CD8-positive, alpha-beta T cell (primary cell): ENCODE measurements at places on chromosomes 12 and 14.
A peak's percentile ranks its signal among the peaks of the same experiment; 100 is the strongest.

GRCh38 chr12:70176290-70176689 lies 66.9 kb upstream of the CNOT2 start:
- no peak for DNase-seq

DNA sequence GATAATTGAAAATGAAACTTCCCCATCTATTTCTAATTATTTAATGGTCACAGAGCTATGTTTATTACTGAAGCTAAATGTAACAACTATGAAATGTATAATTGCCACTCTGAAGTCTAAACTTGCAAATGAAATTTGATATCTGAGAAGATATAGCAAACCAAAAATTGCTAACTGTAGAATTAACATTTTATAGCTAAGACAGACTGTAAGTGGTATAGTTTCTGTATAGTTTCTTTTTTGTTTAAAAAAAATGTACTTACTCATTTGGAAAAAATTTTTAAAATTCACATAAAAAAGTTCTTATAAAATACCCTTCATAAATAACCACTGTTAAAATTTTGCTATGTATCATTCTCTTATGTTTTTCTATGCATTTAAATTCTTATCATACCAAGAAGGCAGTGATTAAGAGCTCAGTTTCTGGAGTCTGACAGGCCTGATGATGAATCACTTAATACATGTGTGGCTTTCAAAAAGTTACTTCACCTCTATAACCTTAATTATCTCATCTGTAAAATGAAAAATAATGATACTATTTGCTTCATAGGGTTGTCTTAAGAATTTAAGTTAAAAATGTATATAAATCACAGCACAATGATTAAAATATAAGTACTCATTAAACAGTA lies 214.7 kb upstream of the GARIN2 start:
- no peak for DNase-seq

GRCh38 chr14:99431986-99432385 lies 48.7 kb downstream of the SETD3 start:
- DNase-seq, result no peak

DNA sequence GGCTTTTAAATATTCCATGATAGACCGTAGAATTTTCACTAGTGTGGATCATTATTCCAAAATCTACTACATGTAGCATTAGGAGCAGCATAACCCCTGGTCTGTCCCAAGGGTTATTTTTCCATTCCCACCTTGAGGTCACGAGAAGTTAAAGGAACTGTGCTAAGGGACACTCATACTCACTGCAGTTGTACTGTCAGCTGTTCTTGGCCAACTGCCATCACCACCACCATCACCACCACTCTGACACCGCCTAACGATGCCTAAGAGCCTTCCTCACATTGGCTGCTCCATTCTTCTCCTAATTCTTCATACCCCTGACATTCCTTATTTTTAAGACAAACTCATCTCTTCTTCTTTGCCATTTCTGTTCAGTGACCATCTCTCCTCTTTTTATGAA lies 13.4 kb upstream of the PTGDR start:
- DNase-seq, result no peak

DNA sequence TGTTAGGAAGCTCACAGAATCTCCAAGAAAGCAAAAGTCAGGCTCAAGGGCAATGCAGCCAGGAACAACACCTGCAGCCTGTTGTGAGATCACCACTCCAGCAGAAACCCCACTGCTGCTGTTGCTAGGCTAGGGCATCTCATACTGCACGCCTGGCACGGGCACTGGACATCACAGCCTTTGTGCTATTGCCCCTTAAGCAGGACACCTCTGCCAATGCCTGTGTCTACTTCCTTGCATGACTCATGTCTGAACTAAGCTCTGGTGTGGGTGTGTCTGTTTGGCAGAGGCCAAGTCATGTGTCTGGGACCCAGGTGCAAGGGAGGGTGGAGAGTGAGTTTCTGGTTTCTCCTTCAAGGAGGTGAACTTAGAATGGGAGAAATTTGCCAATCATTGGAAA lies 10.0 kb upstream of the DDX47 start:
- DNase-seq, result peak; percentile 29

- DNase-seq, result no peak
Measured at GRCh38 chr14:56580221-56580711, 668 bp downstream of the TMEM260 start.

- DNase-seq, result no peak
Measured at GRCh38 chr12:98727196-98727595, 82.1 kb downstream of the APAF1 start.

GRCh38 chr14:58752289-58752688 lies 114.5 kb downstream of the DACT1 start:
- no peak for DNase-seq

DNA sequence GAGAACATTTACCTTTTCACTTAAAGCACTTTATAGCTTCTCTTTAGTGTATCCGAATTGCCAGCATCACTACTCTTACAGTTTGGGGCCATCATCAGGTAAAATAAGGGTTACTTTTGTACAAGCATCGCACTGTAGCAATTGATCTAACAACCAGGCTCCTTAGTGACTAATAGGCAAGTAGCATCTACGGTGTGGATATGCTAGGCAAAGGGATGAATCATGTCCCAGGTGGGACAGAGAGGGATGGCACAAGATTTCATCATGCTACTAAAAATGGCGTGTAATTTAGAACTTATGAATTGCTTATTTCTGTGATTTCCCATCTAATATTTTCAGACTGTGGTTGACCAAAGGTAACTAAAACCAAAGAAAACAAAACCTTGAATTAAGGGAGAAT lies 582.3 kb downstream of the KCNH5 start:
- DNase-seq, result no peak

- no peak for DNase-seq
Measured at GRCh38 chr14:96519970-96520369, 17.8 kb downstream of the PAPOLA start.

- DNase-seq, result no peak
Measured at GRCh38 chr12:14803830-14804160, 325 bp downstream of the C12orf60 start.

DNA sequence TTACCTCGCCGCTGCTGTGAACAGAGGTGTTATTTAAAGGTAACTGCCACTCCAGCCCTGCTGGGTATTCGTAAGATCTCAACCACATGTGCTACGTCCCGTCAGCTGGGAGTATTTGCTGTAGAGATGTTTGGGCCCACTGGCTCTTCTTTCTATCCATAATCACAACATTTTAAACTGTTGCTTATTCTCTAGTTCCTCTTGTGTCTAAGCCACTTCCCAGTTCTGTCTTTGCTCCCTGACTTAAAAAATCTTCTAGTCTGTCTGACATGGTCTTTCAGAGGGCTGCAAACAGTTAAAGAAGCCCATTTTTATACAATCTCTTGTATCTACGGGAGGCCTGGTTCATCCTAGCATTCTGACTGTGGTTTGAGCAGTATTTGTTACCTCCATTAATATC lies 33.2 kb upstream of the HELB start:
- no peak for DNase-seq

DNA sequence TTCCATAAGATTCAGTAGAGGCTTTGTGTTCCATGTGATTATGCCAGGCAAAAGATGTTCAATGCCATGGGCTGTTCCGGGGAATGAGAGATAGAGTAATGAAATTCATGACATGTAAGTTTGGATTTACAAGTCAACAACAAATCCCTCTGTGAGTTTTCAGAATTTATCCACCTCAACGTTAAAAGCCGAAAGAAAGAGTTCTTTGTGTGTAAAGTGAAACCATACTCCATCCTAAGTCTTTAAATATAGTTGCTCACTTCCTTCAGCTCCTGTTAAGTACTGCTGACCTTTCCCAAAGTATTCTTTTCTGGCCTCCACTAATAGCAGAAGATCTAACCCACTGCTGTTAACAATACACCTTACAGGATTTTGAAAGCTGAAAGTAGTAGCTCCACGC lies 190.0 kb downstream of the TMX1 start:
- no peak for DNase-seq

DNA sequence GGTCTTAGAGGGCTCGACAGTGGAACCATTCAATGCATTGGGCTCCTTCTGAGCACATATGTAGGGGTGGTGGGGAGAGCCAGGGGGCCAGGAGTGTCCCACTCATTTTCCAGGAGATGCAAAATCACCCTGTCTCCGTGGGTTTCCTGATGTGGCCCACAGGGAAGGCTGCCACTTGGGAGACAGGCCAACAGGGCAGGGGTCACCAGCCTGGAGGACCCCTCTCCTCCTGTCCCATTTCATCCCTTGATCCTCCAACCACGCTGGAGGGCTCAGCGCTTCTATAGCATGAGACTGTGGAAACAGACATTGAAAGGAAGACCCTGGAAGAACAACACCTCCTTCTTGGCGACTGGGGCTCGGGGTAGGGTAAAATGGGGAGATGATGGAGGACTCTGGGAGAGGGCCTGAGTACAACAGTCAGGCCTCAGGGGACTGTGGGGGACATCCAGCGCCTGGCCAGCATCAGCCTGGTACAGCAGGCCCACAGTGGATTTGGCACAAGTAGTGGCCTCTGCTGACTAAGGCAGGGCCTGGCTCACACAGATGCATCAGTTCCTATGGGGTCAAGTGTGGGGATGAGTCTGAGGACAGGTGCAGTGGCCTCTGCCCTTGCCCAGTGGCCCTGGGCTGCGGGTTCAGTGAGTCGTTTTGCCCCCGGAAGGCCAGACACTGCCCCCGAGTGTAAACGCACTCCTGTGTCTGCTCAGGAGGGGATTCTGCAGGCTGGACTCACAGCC lies 68.0 kb downstream of the PRIMA1 start:
- no peak for DNase-seq

DNA sequence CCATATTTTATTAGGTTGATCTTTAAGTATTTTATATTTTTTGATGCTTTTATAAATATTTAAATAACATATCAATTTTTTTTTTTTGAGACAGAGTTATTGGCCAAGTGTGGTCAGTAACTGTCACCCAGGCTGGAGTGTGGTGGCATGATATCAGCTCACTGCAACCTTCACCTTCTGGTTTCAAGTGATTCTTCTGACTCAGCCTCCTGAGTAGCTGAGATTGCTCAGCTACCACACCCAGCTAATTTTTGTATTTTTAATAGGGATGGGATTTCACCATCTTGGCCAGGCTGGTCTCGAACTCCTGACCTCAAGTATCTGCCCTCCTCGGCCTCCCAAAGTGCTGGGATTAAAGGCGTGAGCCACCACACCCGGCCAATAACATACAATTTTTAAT lies 71.1 kb downstream of the FUT8 start:
- no peak for DNase-seq

- no peak for DNase-seq
Measured at GRCh38 chr14:40762177-40762576, 844.5 kb upstream of the LRFN5 start.

DNA sequence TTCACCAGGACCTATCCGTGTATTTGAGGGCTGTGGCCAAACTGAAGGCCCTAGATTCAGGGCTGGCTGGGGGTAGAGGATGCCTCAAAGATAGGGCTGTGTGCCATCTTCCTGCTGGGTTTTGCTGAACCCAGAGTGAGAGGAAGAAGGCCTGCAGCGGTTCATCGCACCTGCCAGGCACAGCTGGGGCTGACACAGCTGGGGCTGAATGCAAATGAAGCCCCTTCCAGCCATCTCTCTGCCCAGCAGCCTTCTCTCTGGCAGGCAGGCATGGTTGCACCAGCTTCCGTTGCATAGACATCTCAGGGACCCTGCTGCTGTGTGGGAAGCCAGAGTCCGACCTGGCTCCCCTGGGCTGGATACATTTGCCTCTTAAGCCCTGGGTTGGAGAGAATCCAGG lies 152.4 kb downstream of the TSPAN9 start:
- DNase-seq, result no peak

DNA sequence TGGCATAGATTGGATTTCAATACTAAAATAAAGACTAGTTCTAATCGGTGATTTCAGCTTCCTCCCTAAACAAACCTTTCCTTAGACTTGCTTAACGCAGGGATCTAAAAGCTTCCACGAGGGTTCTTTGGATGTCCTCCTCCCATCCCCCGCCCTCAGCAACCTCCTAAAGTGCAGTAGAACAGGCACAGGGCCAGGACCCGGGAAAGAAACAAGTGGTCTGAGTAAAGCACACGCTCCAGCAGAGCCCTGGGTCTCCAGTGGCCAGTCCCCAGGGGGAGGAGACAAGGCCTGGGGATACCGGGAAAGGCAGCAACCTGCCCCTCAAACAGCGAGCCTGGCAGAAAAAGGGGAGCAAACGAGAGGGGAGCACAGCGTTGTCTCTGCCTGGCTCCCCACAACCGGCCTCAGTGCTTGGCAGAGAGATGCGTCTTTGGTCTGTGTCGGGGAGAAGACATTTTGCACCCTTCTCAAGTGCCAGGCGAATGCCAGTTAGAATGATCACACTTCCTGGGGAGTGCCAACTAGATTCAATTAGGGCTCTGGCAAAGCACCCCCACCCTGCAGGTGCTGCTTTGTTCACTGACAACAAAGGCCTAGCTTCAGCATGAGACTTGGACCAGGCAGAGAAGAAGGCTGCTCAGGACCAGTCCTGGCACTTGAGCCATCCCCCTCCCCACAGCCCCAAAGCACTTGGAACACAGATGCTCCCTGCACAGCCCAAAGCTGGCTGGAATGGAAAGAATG lies 17.1 kb upstream of the SLC6A12 start:
- no peak for DNase-seq

DNA sequence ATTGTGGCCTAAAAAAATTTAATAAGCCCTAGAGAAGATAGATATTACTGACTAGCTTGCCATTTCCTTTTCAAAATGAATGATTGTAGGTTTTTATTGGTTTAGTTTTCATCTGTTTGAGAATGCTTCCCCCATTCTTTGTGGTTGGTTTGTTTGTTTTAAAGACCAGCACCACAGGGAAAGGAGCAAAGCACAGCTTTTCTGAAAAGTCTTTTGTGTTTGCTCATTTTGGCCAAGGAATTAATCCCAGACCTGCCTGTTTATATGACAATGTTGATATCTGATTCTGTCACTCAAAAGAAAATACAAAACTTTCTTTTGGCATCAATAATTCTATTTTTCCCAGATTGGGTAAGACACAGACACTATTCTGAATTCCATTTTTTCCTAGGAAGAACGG lies 312.5 kb upstream of the FLRT2 start:
- no peak for DNase-seq

DNA sequence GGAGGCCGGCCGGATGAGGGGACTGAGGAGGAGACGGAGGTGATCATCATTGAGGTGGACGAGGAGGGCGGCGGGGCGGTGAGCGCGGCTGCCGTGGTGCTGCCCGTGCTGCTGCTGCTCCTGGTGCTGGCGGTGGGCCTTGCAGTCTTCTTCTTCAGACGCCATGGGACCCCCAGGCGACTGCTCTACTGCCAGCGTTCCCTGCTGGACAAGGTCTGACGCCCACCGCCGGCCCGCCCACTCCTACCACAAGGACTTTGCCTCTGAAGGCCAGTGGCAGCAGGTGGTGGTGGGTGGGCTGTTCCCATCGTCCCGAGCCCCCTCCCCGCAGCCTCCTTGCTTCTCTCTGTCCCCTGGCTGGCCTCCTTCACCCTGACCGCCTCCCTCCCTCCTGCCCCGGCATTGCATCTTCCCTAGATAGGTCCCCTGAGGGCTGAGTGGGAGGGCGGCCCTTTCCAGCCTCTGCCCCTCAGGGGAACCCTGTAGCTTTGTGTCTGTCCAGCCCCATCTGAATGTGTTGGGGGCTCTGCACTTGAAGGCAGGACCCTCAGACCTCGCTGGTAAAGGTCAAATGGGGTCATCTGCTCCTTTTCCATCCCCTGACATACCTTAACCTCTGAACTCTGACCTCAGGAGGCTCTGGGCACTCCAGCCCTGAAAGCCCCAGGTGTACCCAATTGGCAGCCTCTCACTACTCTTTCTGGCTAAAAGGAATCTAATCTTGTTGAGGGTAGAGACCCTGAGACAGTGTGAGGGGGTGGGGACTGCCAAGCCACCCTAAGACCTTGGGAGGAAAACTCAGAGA lies 9.6 kb downstream of the MMP14 start:
- DNase-seq, result no peak

GRCh38 chr14:20415782-20416206 lies 2.5 kb upstream of the TEP1 start:
- peak; percentile 31 for DNase-seq

GRCh38 chr14:68661226-68662225 lies 131.3 kb downstream of the ZFP36L1 start:
- DNase-seq, result no peak

GRCh38 chr12:129552996-129553750 lies 350.7 kb downstream of the TMEM132D start:
- DNase-seq, result no peak
